HuH-7.5 (cell line): ENCODE measurements at places on chromosomes 2 and 18.

GRCh38 chr2:213016166-213016983, 135.0 kb downstream of the IKZF2 start:
- no peak for DNase-seq

DNA sequence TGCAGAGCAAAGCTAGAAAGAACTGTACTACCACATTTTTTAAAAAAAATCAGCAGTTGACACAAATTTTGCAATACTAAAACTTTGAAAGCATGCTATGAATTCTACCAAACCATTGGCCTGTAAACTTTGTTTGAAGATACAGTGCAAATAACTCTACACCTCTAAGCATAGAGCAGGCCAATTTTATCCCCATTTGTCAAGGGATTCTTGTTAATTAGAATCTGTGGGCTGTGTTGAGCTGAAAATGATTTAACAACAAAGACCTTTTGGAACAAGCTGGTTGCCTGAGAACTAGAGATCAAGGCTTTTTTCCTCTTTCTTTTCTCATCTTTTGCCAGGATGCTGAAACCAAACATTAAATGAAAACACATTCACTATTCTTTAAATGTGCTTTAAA, 886.0 kb upstream of the CDH2 start:
- DNase-seq, result no peak

DNA sequence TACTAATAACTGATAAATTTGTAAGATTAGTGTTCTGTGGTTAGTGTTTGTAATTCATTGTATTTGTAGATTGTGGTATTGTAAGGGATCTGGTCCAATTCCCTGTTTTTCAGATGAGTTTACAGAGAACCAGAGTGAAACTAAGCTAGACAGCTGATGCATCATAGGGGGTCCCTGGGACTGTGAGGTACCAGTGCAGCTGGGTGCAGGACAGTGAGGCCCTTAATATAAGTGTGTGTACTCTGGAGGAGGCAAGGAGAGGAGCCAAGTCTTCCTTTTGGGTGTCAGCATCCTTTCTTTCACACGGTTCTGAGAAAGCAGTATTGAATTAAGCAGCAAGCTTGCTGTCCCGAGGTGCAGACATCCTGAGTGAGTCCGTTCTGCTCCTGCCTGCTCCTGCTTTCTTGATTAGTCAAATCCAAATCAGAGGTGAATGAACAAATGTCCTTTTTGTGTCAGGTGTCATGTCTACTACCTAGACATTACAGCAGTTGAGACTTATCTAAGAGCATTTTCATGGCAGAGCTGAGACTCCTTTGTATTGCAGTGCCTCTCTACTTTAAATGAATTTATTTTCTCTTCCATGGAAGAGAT, 194.9 kb downstream of the MCFD2 start:
- DNase-seq, result no peak

DNA sequence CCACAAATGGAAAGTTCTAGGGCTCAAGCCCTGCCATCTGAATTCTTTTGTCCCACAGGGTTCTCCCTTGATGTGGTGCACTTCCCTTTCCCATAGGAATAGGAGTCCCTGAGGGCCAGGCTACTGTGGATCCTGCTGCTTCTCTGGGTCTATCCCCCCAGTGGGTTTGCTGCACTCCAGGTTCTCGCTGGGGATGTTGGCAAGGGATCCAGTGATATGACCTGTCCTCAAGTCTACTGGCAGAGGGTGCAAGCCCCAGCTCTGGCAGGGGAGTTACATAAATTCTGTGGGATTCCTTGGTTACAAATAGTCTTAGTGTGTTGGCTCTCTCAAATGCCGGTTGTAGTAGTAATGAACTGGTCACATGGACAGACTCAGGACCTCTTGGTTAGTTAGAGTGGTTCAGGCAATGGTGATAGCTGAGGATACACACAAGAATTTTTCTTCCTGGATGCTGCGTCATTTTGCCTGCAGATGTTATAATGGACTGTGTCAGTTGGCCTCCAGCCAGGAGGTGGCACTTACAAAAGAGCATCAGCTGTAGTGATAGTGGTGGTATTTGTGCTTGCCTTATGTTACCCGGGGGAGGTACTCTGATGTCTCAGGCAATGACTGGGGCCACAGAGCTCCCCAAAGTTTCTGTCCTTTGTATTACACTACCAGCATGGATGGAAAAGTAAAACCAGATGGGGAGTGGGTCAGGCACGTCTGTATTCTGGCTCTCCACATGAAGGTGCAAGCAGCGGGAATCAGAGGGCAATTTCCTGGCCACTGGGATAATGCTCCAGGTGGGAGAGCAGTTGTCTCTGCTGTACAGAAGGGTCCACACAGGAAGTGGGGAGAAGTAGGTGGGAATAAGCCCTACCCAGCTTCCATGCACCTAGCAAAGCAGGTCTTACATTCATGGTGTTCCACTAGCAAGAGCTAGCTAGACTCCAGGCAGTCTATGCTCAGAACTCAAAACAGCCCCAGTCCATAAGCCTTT, 267.9 kb downstream of the SOX11 start:
- DNase-seq, result no peak

DNA sequence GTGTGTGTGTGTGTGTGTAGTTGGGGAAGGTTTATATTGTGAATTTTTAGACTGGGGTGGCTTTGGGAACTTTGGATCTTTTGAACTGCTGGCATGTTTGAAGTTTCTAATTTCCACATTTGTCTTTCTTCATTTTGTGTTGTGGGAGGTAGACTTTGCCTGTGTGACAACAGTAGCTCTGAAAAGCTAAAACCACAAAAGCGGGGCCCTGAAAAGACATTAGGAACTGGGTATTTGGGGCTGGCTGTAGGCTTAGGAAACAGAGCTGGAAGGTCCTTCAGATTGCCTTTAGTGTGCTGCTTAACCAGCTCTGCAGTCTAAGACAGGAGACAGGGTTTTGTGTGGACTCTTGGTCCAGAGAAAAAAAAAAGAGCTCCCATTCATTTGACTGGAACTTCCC, 27.2 kb upstream of the DOCK10 start:
- DNase-seq, result no peak

DNA sequence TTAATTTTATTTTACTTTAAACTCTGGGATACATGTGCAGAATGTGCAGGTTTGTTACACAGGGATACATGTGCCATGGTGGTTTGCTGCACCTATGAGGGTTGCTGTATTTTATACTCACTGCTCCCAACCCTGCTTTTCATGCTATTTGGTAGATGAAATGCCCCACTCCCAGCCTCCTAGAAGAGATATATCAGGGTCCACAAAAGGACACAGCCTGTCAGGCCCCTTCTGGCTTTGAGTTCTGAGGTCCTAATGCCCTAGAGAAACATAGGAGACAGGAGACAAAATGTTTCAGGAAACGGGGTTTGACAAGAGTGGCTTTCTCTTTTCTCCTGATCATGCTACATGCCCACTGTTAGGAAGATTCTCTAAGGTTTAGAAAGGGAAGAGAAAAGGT, 27.1 kb upstream of the SOX11 start:
- no peak for DNase-seq

DNA sequence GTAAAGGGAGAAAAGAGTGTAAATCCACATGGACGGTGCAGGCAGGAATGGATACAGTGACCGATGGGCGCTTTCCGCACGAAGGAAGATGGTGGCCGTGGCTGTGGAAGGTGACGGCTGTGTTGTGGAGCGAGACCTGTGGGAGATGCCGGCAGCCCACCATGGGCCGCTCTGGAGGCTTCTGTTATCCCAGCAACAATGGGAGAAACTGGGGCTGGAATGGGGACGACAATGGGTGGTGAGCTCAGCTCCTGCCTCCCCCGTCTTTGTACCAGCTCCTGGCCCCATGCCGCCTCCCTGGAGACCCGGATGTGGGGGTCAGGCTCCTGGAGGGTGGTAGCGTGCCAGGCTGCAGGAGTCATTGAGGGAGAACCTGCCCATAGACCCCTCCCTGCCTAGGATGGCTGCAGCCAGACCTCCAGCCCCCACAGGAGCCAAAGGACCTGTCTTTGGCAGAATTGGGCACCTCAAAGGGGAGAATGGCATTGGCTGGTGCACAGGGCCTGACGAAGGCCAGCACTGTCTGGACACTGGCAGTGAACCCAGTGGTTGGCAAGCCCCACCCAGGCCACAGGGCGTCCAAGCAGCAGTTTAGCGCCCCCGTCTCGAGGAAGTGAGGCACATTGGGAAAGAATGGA, 72.6 kb downstream of the SLC66A2 start:
- no peak for DNase-seq

DNA sequence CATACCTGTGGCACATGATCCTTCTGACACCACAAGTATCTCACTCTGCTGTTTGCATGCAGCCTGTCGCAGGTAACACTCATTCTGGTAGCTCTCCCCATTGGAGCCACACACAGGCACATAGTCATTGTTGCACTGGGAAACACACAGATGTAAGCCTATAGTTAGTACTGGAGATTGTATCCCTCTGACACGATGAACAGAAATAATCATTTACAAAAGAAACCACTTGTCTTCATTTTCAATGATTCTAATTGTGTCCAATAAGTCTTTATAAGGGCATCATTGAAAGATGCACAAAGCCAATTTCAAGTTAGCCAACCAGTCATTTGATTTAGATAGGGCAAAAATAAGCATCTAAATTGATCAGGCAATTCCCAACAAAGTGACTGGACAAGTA, 10.4 kb downstream of the TMEFF2 start:
- DNase-seq, result no peak

DNA sequence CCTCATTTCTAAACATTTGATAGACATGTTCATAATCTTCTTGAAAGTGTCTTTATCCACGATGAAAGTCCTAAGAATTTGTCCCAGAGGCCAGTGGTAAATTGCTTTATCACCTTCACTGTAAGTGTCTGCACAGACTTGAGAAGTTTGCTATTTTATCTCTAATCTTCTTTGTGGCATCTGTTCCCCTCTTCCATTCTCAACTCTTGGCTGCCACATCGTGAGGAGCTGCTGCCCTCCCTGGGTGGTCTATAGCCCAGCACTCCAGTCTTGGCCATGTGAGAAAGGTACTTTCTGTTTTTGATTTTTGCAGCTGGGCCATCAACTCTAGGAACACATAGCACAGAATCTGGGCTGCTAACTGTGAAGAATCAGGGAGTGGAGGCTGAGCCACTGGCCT, 45.5 kb downstream of the SLC14A2 start:
- DNase-seq, result no peak

DNA sequence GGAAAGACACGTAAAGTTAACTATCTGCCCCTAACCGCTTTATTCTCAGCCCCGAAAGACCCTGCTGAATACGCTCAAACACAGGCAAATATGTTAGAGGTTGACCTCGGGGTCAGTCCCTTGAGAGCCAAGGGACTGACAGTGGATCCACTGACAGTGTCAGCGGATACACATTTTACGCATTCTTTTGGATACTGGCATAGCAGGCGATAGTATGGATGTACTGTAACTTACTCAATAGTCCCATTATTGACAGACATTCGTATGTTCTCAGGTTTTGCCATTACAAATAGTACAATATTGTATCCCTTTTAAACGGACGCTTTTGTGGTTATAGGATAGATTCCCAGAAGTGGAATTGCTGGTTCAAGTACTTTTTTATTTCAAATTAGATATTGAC, 13.4 kb downstream of the ATP6V1B1 start:
- no peak for DNase-seq

DNA sequence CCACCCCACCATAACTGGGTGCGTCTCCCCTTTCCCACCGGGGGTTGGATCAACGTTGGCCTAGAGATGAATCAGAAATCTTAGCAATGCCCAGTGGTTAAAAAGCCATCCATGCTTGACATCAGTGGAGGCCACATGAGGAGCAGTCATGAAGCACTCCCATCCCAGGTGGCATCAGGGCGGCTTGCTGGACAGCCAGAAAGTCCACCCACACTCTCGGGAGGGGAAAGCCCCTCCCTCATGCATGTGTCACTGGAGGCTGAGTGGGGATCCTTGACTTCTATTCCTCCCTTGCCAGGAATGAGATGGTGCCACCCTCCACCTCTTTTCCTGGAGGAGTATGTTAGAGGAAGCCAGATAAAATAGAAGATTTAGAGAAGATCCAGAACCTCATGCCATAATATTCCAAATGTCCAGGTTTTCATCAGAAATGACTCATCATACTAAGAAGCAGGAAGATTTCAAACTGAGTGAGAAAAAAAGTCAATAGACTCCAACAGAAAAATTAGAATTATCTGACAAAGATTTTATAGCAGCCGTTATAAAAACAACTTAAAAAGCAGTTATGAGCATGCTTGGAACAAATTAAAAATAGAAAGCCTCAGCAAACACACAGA, 507.1 kb upstream of the ID2 start:
- DNase-seq, result no peak

DNA sequence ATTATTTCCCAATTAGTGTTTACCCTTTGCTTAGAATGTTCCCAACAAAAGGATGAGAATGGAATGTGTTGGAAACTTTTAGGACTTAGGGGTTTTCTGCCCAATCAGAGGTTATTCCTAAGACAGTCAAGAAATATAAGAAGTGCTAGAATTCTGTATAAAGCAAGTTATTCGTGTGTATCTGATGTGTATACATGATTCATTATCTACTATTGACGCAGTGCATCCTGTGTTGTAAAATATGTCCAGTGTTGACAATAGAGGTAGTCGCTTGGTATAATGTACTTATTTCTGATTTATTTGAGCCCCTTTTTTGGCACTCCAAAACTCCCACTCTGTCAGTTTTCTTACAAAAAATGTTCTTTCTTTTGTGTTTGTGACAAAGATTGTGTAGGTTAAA, 881 bp downstream of the PIKFYVE start:
- DNase-seq, result no peak

GRCh38 chr2:229815342-229815741, 101.0 kb upstream of the DNER start:
- no peak for DNase-seq

GRCh38 chr2:137976274-137976673, 12.0 kb downstream of the HNMT start:
- DNase-seq, result no peak

DNA sequence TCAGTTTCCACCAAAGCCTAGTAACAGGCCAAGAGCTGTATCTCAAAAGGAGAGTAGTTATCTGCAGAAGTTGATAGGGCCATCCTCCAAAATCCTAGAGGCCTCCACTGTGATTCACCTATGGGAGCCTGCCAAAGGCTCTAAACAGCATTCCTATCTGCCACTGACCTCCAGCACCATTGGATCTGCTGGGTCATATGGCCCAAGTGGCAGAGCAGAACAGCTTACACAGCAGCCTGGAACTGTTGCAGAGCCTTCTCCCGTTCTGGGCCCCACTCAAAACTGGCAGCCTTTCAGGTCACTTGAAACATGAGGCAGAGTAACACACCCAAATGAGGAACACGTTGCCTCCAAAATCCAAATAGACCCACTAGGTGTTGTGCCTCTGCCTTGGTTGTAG, 345.2 kb upstream of the RND3 start:
- no peak for DNase-seq

DNA sequence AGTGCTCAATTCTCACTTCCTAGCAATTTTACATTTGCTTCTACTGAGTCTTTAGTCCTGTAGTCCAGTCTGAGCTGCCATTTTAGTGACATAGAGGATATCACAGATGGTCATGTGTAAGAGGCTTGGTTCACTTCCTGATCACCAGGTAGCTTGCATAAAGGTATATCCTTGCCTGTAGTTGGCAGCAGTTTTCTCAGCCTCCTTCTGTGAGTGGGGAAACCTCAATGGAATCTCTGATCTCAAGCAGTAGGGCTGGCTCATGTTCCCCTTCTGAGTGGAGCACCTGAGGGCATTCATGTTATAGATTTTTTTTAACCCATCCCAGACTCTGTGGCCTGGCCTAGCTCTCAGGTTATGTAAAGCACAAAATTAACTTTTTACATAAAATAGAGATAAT, 278.4 kb downstream of the RDH14 start:
- DNase-seq, result no peak

- DNase-seq, result no peak
Measured at GRCh38 chr2:234429265-234429664, 67.6 kb downstream of the ARL4C start.

- no peak for DNase-seq
Measured at GRCh38 chr2:160377204-160377995, 116.2 kb downstream of the RBMS1 start.
